ENCODE measurements at places on chromosomes 3 and 15.
A peak's percentile ranks its signal among the peaks of the same experiment; 100 is the strongest.

DNA sequence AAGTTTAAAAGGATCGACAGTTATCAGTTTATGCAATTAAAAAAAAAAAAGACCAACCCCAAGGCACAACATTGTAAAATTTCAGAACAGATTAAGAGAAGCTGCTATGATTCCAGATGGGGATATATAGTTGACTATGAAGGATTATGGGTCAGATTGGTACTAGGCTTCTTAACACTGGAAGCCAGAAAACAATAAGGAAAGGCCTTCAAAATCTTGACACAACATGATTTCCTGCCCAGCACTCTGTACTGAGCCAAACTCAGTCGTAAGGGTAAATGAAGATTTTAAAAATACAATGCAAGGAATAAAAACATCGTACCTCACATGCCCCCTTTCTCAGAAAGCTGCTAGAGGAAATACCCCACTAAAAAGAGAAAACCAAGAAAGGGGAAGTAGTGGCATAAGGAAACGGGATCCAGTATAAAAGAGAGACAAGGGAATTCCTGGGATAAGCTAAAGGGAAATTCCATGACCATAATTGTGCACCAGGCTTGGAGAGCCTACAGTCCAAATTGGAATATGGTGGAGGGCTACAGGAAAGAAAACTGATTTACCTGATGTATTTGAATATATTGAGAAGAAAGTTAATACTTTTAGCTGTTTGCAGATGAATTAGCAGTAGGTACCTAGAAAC, 27.9 kb downstream of the PIAS1 start:
- DNase-seq, result no peak
- H3K4me3 ChIP-seq, result no peak overlapping the region
- no peak overlapping the region for H3K27ac ChIP-seq
- H3K27me3 ChIP-seq, result no peaks in the 10 kb centered on the region
- H3K4me1 ChIP-seq, result peaks cover 29% of the 10 kb centered on the region

- no peak for DNase-seq
- no peak overlapping the region for H3K27ac ChIP-seq
- H3K27me3 ChIP-seq, result no peaks in the 10 kb centered on the region
Measured at GRCh38 chr3:167691366-167691765, 37.6 kb upstream of the WDR49 start.

- H3K36me3 ChIP-seq, result peaks cover 19% of the 10 kb centered on the region
- H3K4me3 ChIP-seq, result no peak overlapping the region
Measured at GRCh38 chr3:45601156-45601555, 6.6 kb downstream of the LIMD1 start.

GRCh38 chr15:72203507-72203837, 5.9 kb upstream of the GRAMD2A start:
- no peak for DNase-seq
- H3K36me3 ChIP-seq, result peaks cover 93% of the 10 kb centered on the region
- no peaks in the 10 kb centered on the region for H3K27me3 ChIP-seq
- H3K4me3 ChIP-seq, result no peak overlapping the region

GRCh38 chr15:84778194-84778593, 29.8 kb downstream of the ZNF592 start:
- no peak overlapping the region for H3K4me3 ChIP-seq
- DNase-seq, result no peak
- H3K27me3 ChIP-seq, result no peaks in the 10 kb centered on the region
- H3K4me1 ChIP-seq, result no peaks in the 10 kb centered on the region
- H3K36me3 ChIP-seq, result peaks cover 44% of the 10 kb centered on the region

DNA sequence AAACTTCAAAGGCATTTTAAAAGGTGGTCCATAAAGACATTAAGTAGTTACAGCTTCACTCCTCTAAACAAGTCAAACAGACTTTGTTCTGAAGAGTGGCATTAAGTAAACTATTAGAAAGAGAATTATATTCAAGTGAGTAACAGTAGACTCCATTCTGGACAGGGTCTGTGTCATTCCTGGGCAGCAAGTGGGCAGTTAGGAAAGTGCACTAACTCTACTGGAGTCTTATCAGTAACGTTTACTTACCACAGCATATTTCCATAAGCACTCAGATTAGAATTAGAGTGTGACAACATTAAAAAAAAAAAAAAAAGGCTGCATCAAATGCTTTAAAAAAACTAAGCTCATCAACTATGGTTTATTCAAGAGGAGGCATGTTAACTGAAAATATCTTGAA, 10.6 kb downstream of the UBR1 start:
- H3K27ac ChIP-seq, result no peak overlapping the region
- H3K36me3 ChIP-seq, result no peaks in the 10 kb centered on the region
- no peak for DNase-seq
- no peaks in the 10 kb centered on the region for H3K27me3 ChIP-seq
- no peaks in the 10 kb centered on the region for H3K4me1 ChIP-seq

GRCh38 chr3:125035217-125035616, 20.6 kb downstream of the HEG1 start:
- H3K4me3 ChIP-seq, result no peak overlapping the region
- no peak for DNase-seq
- no peak overlapping the region for H3K27ac ChIP-seq
- no peaks in the 10 kb centered on the region for H3K4me1 ChIP-seq
- H3K36me3 ChIP-seq, result no peaks in the 10 kb centered on the region

- peaks cover 8% of the 10 kb centered on the region for H3K4me1 ChIP-seq
- no peaks in the 10 kb centered on the region for H3K36me3 ChIP-seq
- H3K27me3 ChIP-seq, result peaks cover 34% of the 10 kb centered on the region
- H3K27ac ChIP-seq, result peak overlapping the region; percentile 9
- DNase-seq, result peak; percentile 24
Measured at GRCh38 chr3:137065381-137065780, 107.6 kb downstream of the IL20RB start.

All from Calu3 (cell line).